A549 treated with Hydrocortisone at 1 μM for 4 hours (cell line): ENCODE measurements at places on chromosomes 6 and 20. TPM values are rescaled to one million over a fixed set of nuclear protein-coding genes. Genes with fewer than 3 reads are reported as not detected.

The CYP21A2 gene
- total RNA-seq, result not detected in 5 replicates

The BRPF3 gene
- total RNA-seq, result 9.1 to 10.8 TPM (median 10.0 TPM) in 5 replicates

The RSPH9 gene
- 0.14 to 0.33 TPM (median 0.17 TPM) in 5 replicates for total RNA-seq

The BPI gene
- not detected in 5 replicates for total RNA-seq

The HNF4A gene
- 15.4 to 20.8 TPM (median 18.8 TPM) in 5 replicates for total RNA-seq

The COL21A1 gene
- total RNA-seq, result 0.55 to 2.3 TPM (median 0.77 TPM) in 5 replicates

The GSTA2 gene
- 0.10 TPM in 1 of 5 replicates, not detected in the others for total RNA-seq

The TBXT gene
- total RNA-seq, result 0.21 TPM in 1 of 5 replicates, not detected in the others
